Stimulated activated CD8-positive, alpha-beta memory T cell treated with anti-CD3 and anti-CD28 coated beads, Interleukin-7, amount 100 ng/mL, for 24 hours (primary cell): ENCODE measurements at places on chromosomes 6 and 20.
A peak's percentile ranks its signal among the peaks of the same experiment; 100 is the strongest.

- no peak for DNase-seq
These were observed 15.2 kb downstream of the FAM210B start for GRCh38 chr20:56373942-56374341.

- DNase-seq: no peak
These were observed 43.3 kb downstream of the MGME1 start for GRCh38 chr20:18011951-18012645.

GRCh38 chr6:49721297-49721696 is 8.0 kb upstream of the CRISP2 start:
- DNase-seq: no peak

DNA sequence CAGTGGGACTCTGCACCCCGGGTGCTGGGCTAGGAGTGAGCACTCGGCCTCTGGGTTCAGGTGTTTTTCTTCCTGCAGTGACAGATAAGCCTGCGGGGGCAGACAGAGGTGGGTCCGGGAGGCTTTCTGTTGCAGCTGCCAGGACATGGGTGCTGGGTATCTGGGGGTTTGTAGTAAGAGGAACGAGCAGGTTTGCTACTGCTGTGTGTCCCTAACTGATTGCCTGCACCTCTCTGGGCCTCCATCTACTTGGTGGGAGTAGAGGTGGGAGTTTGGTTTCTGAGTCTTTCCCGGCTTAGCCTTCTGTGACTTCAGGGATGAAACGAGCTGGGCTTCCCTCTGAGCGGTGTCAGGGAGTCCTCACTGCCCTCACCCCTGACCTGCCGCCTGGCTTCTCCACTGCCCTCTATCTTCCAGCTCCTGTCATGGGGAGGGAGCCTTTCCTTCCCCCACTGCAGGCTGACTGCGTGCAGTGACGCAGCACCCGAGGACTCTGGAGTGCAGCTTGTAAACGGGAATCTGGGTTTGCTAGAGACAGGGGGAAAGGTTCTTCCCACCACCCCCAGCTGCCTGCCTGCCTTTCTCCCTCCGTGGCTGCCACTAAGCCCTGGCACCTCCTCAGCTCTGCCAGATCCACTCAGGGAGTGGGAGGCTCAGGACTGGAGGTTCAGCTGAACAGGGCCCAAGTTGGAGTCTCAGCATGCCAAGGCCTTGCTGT is 6.7 kb downstream of the DLGAP4 start:
- DNase-seq: no peak

- DNase-seq: no peak
These were observed 12.6 kb upstream of the IRF4 start for GRCh38 chr6:378958-379409.

DNA sequence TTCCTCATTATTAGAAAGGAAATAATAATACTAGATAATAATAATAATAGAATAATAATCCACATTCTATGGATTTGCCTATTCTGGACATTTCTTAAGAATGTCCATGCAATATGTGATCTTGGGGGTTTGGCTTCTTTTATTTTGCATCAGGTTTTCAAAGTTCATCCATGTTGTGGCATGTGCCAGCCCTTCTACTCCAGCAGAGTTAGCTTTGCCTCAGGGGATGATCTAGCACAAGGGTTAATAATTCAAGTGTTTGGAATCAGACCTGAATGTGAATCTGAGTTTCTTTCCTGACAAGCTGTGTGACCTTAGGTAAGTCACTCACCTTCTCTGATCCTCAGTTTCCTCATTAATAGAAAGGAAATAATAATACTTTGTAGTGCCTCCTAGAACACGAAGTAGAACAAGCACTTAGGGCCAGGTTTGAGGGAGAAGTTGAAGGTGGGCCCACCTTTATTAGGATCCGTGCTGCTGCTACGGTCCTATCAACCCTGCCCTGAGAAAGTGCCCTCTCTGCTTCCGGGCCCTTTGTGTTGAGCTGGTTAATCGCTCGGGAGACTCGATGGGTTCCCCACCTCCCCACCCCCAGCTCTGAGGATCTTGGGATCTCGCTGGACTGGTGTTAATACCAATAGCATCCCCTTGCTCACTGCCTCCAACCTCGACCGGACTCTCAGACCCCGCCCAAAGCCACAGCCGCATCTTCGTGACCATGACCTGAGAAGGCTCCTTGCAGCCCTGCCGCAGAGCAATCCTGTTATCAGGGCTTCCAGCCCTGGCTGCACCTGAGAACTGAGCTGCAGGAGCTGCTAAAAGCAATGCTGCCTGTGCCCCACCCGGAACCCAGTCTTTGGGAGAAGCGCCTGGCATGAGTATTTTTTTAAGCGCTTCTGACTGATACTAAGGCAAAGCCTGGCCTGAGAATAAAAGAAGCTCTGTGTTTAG is 26.9 kb downstream of the RBM38 start:
- DNase-seq: no peak

GRCh38 chr6:101458336-101458735 is 64.8 kb downstream of the GRIK2 start:
- no peak for DNase-seq

- DNase-seq: peak; percentile 18
These were observed 219.3 kb downstream of the ARHGAP18 start for GRCh38 chr6:129490521-129491255.

- DNase-seq: no peak
These were observed 65.4 kb upstream of the SLCO4A1 start for GRCh38 chr20:62576815-62577489.

DNA sequence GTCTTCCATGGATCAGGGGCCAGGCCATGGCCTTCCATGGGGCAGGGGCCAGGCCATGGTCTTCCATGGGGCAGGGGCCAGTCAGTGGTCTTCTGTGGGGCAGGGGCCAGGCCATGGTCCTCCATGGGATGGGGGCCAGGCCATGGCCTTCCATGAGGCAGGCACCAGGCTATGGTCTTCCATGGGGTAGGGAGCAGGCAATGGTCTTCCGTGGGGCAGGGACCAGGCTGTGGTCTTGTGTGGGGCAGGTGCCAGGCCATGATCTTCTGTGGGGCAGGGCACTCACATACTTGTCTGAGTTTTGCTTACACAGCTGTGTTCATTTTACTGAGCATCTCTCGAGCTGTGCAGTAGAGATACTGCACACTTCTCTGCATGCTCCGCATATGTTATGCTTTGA is 57.3 kb upstream of the THBS2 start:
- no peak for DNase-seq

GRCh38 chr20:51028616-51029212 is 5.8 kb upstream of the KCNG1 start:
- DNase-seq: no peak

GRCh38 chr6:107668743-107669474 is 155.2 kb downstream of the SCML4 start:
- no peak for DNase-seq

DNA sequence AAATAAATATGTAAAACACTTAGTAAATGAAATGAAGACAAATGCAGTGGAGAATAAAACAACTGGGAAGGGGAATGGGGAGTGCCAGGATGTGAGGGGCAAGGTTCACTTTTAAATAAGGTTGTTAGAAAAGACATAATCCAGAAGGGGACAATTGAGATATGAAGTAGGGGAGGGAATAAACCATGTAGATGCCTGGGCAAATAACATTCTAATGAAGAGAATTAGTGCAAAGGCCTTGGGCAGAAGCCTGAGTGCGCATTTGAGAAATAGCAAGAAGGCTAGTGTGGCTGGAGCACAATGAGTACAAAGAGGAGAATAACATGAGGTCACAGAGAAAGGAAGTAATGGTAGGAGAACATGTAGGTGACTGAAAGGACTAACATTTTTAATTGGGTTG is 2.4 kb downstream of the CEP57L1 start:
- DNase-seq: no peak

DNA sequence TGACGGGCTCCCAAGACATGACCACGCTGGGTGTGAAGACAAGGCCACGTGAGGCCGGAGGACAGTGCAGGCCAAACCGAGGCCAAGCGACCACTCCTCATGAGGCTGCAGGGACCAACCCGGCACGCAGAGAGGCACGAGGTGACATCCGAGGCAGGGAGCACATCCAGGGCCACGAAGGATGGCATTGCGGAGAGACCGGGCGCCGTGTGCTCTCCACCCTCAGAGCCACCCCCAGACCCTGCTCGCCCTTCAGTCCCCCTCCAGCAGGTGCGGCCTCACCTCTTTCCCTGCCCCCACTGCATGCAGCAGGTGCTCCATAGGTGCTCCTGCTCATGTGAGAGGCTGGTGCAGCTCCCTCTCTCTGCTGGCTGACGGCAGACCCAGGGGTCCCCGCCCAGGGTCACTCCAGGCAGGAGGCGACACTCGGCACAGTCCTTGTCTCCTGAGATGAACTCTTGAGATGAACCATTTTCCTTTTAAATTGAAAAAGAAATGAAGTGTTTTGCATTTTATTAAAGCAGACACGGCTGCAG is 33.8 kb upstream of the CHRNA4 start:
- no peak for DNase-seq

DNA sequence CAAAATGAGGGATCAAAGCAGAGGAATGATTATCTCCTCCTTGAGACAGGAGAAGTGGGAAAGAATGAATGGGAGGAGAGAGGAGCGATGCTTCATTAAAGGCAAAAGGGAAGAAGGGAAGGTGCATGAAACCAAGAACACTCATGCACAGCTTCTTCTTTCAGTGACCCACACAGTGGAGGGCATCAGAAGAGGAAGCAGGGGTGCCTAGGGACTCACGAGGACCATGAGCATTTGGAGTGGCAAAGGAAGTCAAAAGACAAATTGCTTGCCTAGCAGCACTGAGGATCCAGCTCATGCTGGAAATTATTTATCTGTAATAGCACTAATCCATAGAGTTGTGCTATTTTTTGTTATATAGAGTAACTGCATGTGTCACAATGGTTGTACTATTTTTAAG is 66.1 kb downstream of the SMLR1 start:
- DNase-seq: no peak

DNA sequence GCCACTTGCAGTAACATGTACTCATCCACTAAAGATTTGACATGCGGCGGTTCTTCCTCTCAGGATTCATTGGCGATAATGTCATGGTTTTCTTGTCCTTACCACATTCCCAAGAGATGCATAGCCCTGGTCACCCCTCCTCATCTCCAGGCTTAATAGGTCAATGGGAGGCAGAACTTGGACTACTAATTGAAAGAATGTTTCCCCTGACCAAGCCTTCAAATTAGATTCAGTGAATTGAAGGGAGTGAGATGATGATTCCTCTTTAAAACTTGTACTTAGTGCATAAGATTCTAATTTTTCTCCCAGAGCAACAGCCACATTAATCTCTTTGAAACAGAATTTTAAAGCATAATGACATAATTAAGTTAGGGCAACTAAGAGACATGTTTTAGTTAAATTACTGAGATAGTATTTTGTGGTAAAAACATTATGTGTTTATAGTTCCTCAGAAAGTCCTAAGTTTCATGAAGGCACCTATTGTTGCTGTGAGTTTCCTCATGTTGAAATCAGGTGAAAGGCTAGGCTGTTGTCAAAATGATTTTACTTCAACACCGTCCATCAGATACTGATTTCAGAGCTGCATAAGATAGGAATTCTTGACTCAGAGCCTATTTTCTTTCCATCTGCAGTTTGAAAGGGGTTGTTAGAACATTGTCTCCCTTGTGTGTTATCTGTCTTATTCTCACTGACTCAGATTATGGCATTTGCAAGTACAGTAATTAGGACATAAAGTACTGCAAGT is 48.5 kb downstream of the STK4 start:
- DNase-seq: no peak

- no peak for DNase-seq
These were observed 221.7 kb upstream of the MARCKS start for GRCh38 chr6:113635222-113635986.

DNA sequence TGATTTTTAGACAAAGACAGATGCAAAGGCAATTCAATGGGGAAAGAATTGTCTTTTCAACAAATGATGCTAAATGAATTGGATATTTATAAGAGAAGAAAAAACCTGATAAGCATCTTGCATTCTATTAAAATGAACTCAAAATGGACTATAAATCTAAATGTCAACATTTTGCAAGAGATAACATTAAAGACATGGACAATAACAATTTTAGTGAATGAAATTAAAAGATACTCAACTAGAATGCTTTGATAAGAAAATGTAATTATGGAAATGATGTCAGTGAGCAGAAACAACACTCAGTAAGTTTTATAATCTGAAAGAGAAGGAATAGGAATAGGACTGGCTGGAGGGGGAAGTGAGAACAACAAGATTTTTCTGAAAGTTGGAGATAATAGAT is 421.7 kb downstream of the C6orf118 start:
- no peak for DNase-seq

GRCh38 chr6:8100159-8100854 is 2.0 kb downstream of the EEF1E1 start:
- DNase-seq: no peak

- DNase-seq: no peak
These were observed 756.4 kb upstream of the MMS22L start for GRCh38 chr6:98039443-98039842.

DNA sequence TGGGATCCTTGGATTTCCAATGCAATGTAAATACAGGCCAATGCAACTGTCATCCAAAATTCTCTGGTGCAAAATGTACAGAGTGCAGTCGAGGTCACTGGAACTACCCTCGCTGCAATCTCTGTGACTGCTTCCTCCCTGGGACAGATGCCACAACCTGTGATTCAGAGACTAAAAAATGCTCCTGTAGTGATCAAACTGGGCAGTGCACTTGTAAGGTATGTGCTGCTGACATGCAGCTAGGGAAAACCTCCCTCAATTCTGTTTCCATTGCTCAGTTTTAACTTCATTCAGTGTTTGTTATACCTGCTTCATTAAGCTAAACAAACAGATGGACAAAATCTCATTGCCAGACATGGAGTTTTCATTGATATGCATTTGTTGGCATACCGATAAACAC is 397.1 kb downstream of the ARHGAP18 start:
- DNase-seq: no peak

- no peak for DNase-seq
These were observed 241.4 kb downstream of the ADGB start for GRCh38 chr6:146840216-146840615.

GRCh38 chr6:89311853-89312531 is 3.1 kb downstream of the GABRR2 start:
- DNase-seq: no peak

- no peak for DNase-seq
These were observed 64.8 kb upstream of the POU3F2 start for GRCh38 chr6:98769546-98769945.

DNA sequence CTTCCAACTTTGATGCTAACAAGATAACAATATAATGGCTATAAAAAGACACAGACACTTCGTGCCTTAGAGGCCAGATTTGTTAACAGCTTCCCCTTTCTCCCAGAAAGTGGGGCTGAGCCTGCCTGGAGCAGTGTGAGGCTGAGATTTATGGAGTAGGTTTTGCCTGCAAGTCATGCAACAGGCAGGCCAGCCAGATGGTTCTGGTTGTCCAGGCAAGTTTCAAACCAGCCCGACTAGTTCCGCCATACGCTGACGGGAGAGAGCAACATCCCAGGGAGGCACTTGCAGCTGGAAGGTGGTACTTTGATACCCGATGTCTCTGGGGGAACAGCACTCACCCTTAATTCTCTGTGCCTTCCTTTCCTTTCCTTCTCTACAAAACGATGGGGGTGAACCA is 81.3 kb upstream of the NAA20 start:
- no peak for DNase-seq

DNA sequence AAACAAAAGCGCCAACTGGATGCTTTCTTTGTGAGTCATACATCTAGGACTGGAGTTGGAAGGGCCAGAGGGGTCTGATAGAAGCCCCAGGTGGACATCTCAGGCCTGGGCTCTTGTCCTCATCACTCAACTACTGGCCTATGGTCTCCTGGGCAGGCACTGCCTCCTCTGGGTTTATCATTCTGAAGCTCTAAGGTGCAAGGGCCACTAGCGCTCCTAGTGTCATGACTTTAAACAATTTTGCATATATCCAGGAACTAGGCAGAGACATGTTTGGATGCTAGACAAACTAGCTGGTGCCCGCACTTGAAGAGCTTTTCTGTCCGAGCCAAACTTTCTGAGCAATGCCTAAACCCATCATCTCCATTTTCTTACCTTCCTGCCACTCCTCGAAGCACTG is 72.3 kb downstream of the CD164 start:
- DNase-seq: no peak
